Neural crest cell (in vitro differentiated cells): ENCODE measurements at places on chromosomes 2 and 18. TPM values are rescaled to one million over a fixed set of nuclear protein-coding genes. Genes with fewer than 3 reads are reported as not detected.

Gene ACOXL
- not detected in 2 replicates for total RNA-seq

Gene CCBE1
- total RNA-seq = 0.18 and 0.33 TPM in 2 replicates

Gene HOXD3
- 1.5 and 1.9 TPM in 2 replicates for total RNA-seq

Gene EMX1
- total RNA-seq = not detected in 2 replicates

Gene KLHL14
- 2.2 and 2.4 TPM in 2 replicates for total RNA-seq

Gene KATNAL2
- 7.7 and 8.7 TPM in 2 replicates for total RNA-seq
